Calu3 (cell line): ENCODE measurements at places on chromosomes 4 and X. TPM values are rescaled to one million over a fixed set of nuclear protein-coding genes. Genes with fewer than 3 reads are reported as not detected.

- no peak for DNase-seq
Measured at GRCh38 chrX:9902656-9903055, 64.5 kb upstream of the CLDN34 start.

GRCh38 chrX:8726031-8726652, 5.8 kb downstream of the ANOS1 start:
- no peak for DNase-seq

DNA sequence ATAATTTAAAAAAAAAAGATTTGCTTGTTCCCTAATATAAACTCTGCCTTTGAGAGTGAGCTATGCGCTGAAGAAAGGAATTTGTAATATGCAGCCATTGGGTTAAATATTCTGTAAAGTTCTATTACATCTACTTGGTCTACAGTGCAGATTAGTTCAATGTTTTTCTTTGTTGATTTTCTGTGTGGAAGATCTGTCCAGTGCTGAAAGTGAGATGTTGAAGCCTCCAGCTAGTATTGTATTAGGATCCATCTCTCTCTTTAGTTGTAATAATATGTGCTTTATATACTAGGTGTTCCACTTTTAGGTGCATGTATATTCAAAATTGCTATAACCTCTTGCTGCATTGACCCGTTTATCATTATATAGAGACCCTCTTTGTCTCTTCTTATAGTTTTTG, 49.8 kb downstream of the MAGEE1 start:
- no peak for DNase-seq

DNA sequence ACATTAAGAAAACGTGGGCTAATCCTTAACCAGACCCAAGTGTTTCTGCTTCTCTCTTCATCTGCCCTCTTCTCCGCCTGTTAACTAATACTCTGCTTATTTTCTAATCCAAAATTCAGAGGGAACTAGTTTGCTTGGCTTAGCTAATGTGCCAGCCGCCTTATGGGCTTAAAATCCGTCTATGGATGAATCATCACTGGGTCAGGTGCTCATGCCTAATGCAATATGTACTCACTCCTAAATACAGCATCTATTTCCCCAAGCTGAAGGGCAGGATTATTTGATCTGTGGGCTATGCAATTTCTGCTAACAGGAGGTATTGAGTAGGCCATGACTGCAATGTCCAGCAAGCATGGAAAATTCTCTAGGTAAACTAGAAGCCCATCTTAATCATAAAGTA, 12.4 kb downstream of the DYNLT3 start:
- DNase-seq: no peak

DNA sequence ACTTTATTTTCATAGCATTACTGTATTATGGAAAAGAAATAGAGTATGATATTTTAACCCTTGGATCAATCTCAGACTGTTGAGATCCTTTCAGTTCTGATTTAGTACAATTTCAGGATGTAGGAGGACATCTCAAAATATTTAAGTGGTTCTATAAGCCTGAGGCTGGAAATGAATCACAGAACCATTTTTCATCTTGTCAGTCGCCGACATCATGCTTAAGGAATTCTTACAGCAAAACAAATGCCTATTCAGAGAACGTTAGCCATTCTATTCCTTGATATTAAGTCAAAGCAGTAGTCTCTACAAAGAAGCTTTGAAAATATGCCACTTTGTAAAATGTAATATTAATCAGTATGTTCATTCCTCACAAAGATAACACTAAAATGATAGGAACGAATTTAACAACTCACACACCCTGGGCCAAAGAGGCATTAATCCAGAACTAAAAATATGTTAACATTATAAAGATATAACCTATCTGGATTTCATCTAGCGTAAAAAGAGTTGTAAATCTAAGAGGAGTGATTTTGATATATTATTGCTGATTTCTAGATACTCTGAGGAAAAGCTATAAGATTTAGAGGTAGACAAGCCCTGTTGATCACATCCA, 152.0 kb downstream of the GASK1B start:
- no peak for DNase-seq

- DNase-seq: no peak
Measured at GRCh38 chr4:2771264-2771663, 15.1 kb upstream of the TNIP2 start.

DNA sequence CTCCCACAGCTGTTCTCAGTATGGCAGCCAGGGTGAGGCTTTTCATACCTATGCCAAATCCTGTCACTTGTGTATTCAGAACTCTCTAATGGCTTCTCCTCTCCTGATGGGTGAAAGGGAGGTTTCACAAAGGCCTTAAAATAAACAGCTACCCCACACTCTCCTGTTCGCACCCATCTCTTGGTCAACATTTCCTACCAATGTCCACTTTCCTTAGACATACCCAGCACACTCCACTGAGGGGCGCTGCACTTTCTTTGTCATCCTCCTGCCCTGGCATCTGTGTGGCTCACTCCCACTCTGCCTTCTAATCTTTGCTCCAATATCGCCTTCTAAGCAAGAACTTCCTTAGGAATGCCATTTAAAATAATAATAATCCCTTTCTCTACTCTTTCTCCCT, 313.3 kb downstream of the PPP3CA start:
- DNase-seq: no peak

- DNase-seq: no peak
Measured at GRCh38 chrX:71144651-71145050, at the start of gene NLGN3. Gene NLGN3 (plus strand): TSS chrX:71144841. CDS start chrX:71147750, 2,909 bp downstream.

DNA sequence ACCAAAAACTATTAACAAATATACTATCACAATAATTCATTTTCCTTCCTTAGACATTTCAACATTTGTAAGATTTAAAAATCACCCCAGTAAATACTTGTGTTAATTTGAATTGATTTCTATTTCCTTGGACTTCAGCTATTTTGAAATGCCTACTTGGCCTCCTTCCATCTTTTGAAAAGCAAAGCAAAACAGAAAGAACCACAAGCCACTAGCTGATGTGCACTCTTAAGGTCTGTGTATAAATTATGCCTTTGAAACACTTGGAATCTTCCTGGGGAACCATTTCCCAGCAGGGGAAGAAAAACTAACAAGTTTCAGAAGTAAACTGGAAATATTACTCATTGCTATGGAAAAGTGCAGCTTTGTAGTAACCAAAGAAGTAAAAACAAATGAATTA, 139.8 kb downstream of the CLCN4 start:
- DNase-seq: no peak

DNA sequence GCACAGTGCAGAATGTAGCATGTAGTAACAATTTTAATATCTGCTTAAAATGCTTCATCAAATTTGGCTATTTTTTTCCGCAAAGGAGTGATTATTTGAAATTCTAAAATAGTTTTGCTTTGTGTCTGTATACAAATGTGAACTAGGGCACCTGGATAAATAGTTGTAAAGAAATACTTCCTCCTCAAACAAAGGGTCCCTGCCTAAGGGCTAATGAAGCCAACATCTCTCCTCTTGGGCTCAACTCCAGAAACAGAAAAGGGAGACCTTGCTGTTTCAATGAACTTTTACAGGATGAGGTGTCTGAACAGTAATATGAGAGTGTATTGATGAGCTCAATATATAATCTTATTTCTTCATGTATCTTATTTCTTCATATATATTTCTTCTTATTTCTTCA, 30.8 kb upstream of the SCOC start:
- no peak for DNase-seq

GRCh38 chr4:56844802-56845580, 23.5 kb upstream of the SPINK2 start:
- no peak for DNase-seq

GRCh38 chrX:20431486-20431885, 164.8 kb upstream of the RPS6KA3 start:
- DNase-seq: no peak

- no peak for DNase-seq
Measured at GRCh38 chr4:100177855-100178254, 12.4 kb downstream of the DDIT4L start.

DNA sequence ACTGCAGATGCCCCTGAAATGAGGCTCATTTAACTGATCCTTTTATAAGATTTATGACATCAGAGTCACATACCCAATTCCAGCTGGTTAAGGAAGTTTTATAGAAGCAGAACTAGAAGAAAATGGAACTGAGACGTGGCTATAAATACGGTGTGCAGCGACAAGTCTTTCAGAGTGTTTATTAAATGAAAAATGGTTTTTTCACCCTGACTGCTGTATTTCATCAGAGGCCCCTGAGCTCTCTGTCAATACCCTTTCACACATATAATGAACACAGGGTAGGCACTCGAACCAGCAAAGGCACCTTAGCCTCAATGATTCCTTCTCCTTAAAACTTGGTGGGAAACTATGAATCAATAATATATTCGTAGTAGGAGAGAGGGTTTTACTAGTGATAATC, 380.8 kb upstream of the ANXA10 start:
- no peak for DNase-seq

GRCh38 chr4:139672215-139672614, 6.6 kb downstream of the MGST2 start:
- DNase-seq: no peak

DNA sequence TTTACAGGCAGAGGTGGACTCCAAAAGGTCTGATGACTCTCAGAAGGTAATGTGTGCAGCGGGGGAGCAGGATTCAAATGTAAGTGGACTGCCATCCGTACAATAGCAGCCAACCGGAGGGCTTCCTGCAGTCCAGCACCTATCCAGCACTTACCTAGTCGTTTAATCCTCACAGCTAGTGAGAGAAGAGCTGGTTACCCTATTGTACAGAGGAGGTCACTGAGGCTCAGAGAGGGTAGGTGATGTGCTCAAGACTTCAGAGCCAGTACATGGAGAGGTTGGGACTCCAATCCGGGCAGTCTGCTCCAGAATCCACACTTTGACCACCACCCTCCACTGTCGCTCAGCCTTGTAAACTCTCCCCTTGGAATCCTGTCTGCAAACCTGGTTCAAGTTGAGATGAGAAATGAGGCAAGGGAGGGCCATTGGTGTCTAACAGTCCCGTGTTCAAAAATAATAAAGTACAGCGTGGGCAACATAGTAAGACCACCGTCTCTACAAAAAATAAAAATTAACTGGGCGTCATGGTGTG, 22.5 kb upstream of the JAKMIP1 start:
- DNase-seq: no peak

GRCh38 chrX:25015486-25016360, at the start of gene ARX:
Gene ARX (minus strand): TSS chrX:25015965. CDS start chrX:25015737, 228 bp downstream.
- DNase-seq: no peak

DNA sequence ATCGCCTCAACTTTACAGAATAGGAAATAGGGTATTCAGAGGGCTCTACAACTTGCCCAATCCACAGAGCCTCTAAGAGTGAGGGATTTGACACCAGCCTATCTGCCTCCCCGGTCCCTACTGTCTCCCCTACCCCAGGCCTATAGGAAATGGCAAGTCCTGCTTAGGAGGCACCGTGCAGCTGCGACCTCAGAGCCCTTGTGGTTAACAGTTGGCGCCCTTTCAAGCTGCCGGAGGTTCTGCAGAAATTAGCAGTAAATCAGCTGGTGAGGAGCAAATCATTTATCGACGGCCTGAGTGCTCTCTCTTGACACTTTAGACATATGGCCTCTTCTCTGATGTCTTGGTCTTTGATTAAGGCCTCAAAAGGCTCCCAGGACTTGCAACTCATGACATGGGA, 96.9 kb downstream of the CLNK start:
- no peak for DNase-seq

- no peak for DNase-seq
Measured at GRCh38 chr4:158858410-158859199, 89.8 kb downstream of the FNIP2 start.

GRCh38 chr4:127118681-127119080, 514.1 kb upstream of the INTU start:
- DNase-seq: no peak

DNA sequence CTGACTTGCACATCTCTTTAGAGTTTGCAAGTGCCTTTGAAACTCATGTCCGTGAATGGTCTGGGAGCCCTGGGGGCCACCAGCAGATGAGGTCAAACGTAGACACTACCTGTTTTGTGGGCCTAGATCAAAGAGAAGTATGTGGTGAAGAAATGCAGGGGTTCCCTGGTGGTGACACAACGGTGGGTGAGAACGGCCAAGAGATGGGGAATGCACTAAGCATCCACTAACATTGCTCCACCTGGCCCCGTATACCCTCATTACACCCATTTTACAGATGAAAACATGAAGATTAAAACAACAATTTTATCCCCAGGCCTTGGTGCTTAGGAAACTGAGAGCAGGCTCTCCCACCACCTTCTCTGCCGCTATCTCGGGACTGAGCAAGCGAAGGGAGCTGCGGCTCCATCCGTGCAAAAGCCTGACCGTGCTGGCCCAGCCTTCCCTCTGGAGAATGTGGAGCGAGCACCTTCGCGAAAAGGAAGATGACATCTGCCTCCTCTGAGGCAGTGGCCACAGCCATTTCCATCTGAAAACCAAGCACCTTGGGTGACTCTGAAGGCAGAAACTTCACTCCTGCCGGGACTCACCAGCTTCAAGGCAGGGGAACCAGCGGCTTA, 91.9 kb downstream of the EVC2 start:
- no peak for DNase-seq

DNA sequence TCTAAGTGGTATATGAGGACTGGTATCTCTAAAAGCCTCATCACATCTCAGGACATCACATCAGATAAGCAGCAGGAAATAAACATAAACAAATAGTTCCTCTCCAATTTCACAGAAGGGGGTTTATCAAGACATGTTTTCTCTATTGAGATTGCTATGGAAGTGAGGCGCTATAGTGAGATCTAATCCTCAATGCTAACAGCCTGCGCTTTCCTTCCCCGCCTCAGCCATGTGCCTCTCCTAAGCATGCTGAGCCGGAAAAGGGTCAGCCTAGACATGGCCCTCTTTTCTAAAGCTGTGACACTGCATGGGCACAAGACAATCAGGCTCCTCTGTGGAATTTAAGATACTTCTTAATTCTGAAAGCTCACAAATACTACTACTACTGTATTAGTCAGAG, 286.1 kb downstream of the INPP4B start:
- no peak for DNase-seq

DNA sequence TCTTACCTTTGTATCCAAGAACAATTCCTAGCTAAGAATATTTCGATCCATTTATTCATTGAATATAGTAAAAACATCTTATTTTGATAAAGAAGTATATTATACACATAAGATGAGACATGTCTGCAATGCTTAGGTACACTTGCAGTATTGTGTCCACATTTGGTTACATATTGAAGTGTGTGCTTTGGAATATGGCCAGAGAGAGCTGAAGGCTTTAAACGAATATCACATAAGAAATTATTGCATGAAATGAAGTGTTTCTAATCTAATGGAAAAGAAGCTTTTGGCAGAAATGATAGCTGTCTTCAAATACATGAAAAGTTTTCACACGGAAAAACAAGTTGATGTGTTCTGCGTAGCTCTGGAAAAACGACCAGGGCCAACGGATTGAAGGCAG, 516.1 kb upstream of the ZFP42 start:
- no peak for DNase-seq

DNA sequence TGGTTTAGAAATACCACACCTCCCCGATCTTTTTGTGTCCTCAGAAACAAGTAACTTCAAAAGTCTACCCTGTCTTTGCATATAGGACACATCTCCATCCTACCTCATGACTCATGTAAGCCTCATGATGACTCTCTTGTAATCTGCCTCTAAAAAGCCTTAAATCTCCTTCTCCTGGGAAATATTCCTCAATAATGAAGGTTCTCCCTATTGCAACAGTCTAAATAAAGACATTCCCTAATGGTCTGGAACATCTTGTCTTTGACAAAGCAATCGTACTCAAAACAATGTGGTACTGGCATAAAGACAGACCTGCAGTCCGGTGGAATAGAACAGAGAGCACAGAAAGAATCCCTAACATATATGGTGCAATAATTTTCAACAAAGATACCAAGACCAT, 257.7 kb downstream of the OPHN1 start:
- no peak for DNase-seq

SLC2A9 gene
- total RNA-seq: 1.4 and 1.8 TPM in 2 replicates

LGI2 gene
- total RNA-seq: 0.59 and 0.86 TPM in 2 replicates

SLC34A2 gene
- total RNA-seq: 12.8 and 23.0 TPM in 2 replicates

EGF gene
- 1.4 and 1.6 TPM in 2 replicates for total RNA-seq

SLC25A43 gene
- total RNA-seq: 14.3 and 15.5 TPM in 2 replicates

PAGE4 gene
- not detected in 2 replicates for total RNA-seq

GLUD2 gene
- 16.3 and 19.6 TPM in 2 replicates for total RNA-seq
